ENCODE measurements at places on chromosomes 7 and 10.

- no peak for DNase-seq
These were observed 164.0 kb downstream of the FANK1 start for GRCh38 chr10:126060261-126060931.

DNA sequence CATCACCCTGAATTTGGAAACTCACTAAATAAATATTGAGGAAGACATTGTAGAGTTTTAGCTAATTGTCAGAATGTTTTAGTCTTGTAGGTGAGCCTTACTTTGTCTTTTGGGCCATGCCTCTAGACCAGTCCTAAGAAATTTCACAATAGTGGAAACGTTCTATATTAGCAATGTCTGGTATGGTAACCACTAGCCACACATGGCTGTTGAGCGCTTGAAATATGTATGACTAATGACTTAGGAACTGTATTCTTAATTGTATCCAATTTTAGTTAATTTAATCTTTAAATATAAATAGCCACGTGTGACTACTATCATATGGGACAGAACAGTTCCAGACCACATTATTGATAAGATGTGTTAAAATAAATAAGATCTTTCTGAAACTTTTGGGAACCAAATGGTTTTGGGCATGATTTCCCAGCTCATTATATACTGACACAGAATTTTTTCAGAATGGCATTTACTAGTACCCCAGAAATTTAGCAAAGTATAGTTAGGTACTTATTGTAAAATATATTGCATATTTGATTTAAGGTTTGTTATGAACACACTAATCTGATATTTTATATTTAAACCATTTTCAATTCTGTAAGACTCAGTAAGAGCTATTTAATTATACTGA, 95.0 kb downstream of the VPS50 start:
- no peak for DNase-seq

DNA sequence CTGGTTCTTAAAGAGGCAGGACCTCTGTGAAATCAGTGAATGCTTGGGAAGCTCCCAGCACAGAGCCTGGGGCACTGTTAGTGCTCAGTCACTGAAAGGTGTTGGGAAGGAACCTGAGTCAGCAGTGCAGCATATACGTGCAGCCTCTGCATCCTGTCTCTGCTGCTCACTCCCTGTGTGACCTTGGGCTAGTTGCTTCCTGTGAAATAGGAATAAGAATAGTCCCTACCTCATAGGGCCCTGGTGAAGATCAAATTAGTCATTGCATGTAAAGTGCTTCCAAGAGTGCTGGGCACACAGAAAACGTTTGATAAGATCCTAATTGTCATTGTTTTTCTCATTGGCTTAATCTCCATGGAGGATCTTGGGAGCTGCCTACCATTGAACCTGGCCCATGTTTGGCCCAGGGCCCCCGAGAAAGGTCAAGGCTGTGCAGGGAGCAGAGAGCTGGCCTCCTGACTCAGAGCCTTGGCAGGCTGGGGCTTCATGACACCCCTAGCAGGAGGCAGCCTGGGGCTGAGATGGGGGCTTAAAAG, 73.3 kb upstream of the COL13A1 start:
- DNase-seq, result no peak

DNA sequence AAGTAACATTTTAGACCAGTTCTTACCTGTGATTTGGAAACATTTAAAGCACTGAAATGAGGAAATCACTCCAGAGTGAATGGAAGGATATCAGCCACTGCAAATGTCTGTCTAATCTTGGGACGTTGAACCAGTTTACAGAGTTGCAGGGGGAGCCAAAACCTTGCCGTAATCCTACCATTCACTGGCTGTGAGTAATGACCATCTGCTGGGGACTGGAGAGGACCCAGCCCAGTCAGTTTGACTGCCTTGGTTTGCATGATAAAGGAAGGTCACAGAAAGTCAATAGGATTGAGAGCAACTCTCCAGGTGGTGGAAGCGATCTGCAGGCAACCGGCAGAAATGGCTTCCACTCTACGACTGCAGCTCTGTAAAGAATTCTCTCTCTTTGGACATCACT, 167.2 kb downstream of the AKR1D1 start:
- DNase-seq, result no peak

DNA sequence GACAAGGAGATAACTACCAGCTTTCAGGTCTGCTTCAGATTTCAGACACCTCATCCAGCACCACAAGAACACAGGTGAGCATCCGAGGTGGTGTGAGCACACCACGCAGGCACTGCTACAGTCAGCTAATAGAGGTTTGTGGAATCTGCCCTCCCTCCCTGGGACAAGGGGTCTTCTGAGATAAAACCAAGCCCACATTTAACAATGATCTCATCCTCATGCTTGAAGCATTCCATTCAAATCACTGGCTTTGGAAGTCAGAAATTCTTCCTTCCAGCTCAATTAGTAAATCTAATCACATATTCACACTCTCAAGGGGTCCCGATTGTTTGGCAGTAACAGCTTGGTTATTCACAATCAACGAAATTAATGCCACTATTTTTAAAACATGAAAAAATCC, 331.4 kb downstream of the ELMO1 start:
- DNase-seq, result no peak

DNA sequence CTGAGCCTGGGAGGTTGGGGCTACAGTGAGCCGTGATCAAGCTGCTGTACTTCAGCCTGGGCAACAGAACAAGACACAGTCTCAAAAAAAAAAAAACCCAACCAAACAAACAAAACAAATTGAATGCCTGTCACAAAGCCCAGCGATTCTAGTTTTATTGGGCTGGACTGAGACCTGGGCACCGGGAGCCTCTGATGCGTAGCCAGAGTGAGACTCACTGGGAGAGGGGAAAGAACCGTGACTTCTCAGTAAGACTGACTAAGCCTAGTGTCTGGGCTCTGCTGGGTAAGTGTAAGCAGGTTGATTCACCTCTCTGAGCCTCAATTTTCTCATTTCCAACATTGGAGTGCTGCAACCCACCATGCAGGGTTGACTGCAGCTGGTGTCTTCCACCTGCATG, 10.1 kb upstream of the LEP start:
- DNase-seq, result no peak

GRCh38 chr7:511476-512145, 8.0 kb downstream of the PDGFA start:
- DNase-seq, result no peak

- no peak for DNase-seq
These were observed 28.9 kb upstream of the INHBA start for GRCh38 chr7:41731493-41732435.

GRCh38 chr7:92403760-92404074, 43.6 kb upstream of the GATAD1 start:
- no peak for DNase-seq

GRCh38 chr7:140082770-140083169, 20.0 kb upstream of the PARP12 start:
- no peak for DNase-seq

- no peak for DNase-seq
These were observed 11.6 kb downstream of the ZFAND4 start for GRCh38 chr10:45660876-45661411.

DNA sequence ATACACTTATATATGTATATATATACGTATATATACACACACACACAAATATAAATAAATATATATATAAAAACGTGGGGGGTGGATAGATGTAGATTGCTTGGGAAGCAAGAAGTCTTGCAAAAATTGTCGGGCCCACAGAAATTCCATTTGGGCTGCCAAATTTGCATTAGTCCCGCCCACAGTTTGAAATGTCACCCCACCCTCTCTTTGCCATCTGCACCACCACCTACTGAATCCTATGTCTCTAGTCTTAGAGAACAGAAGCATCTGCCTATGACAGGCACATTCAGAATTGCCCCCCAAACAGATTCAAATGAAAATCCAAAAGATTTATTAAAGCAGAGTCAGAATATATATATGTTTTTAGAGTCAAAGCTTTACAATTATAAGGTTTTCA, 25.6 kb upstream of the CACNA2D1 start:
- DNase-seq, result no peak

GRCh38 chr10:61888744-61889143, 12.8 kb upstream of the ARID5B start:
- no peak for DNase-seq

GRCh38 chr7:156166692-156167416, 354.6 kb upstream of the SHH start:
- no peak for DNase-seq

GRCh38 chr10:13717936-13718772, 131.4 kb downstream of the PRPF18 start:
- DNase-seq, result no peak

DNA sequence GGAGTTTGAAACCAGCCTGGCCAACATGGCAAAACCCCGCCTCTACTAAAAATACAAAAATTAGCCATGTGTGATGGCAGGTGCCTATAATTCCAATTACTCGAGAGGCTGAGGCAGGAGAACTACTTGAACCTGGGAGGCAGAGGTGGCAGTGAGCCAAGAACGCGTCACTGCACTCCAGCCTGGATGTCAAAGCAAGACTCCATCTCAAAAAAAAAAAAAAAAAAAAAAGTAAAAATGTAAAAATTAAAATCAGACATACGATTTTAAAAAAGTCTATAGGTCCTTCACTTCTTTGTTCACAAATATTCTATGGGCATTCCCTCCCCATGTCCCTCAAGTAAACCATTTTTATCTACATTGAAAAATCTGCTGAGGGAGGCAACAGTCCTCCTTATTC, 34.9 kb upstream of the TLL2 start:
- DNase-seq, result no peak

DNA sequence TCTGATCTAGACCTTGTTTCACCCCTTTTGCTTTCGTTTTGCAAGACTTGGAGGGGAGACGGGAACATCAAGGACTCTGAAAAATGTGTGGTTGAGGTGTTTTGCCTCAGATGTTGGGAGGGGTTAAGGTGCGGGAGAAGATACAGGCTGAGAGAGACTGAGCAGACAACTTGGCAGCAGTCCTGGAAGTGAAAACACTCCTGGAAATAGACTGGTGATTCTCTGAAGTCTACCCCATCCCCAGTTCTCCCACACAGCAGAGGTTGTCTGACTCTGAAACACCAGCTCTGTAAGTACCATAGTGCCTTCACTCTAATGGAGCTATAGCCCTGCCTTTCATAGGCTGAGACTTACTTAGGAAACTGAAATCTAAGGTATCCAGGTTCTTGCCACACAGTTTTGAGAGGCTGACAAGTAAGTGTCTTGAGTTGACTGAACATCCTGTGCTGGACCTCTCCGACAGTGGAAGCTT, 152.5 kb downstream of the PPP1R9A start:
- no peak for DNase-seq

- DNase-seq, result no peak
These were observed 353.2 kb downstream of the CRPPA start for GRCh38 chr7:16068183-16068582.

GRCh38 chr7:156612930-156613329, 27.6 kb upstream of the RNF32 start:
- DNase-seq, result peak; percentile 32

DNA sequence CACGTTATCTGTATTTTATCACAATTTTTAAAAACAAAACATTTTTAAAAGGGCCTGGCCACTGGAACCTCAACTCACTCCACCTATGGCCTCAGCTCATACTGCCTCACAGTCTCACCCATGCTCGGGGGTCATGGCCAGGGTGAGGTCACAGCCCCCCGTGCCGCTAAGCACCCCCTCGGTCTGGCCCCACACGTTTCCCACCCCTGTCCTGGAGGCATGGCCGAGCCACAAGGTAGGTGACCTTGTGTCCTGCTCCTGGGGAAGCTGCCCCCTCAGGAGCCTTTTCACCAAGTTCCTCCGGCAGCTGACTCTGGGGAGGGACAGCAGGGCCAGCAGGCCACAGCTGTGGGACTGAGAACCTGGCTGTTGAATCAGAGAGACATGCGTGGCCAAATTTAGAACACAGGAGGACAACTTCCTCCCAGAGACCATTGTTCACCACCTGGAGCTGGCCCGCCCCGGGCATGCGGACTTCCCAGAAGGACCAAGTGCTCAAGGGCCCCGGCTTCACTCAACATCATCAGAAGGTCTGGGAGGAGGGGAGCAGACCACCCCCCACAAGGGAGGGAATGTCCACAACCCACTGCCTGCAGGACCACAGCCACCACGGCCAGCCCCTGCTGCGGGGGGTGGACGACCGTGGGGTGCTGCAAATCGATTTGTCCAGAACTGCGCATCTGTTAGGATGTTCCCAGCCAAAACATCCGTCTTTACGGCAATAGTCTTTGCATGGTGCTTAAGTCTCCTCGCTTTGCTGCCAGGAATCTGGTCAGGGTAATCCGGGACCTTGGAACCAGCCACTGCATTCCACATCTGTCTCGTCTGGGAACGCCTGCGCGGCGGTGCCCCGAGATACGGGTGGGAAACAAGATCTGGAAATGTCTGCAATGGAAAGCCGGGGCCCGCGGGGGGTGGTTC, 48.6 kb upstream of the PDGFA start:
- no peak for DNase-seq

DNA sequence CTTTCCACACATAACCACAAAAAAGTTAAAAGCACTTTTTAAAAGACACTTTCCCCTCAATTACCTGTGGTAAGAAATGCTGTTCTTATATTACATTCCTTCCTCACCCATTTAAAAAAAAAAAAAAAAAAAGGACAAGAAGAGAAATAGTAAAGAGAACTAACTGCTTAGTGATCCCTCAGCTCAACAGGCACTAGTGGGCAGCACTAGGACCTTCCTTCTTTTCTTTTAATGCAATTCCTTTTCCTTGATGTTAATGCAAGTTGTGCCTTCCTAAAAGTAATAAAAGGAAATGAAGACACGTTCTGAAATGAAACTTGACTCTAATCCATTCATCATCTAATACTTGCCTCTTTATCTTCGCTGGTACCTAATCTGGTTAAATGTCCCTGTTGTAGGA, 189.7 kb downstream of the TCF7L2 start:
- no peak for DNase-seq

DNA sequence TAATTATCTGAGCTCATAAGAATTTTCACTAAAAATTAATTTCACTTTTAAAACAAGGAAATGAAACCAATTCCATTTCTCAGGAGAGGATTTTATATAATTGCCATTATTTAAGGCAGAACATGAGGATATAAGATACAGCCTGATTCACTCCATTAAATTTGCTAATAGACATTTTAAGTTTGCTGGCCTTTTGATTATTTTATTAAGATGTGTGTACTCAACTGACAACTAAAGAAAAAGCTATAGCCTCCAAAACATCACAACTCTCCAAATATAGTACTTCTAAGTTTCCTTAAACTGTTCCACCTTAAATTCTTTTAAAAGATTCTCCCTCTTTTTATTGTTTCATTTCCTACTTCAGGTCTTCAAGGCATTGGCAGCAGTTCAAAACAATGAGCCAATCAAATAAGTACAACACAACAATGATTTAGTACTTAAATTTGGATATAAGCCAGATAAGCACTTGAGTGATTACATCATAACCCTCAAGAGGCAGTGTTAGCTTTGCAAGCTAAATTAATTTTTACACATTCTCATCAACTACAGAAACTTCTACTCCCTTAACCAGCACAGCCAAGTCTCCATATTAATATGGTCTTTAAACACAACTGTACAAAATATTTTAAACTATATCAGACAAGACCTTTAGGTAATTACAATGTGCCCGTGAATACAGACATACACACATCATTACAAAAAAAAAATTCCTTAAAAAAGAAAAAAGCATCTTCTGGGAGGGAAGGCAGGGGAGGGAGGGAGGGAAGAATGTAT, 121.8 kb downstream of the KMT2C start:
- DNase-seq, result no peak
